ENCODE measurements at places on chromosomes 3 and 15.

- no peak for DNase-seq
Measured at GRCh38 chr3:100155128-100155527, 40.8 kb upstream of the FILIP1L start.

DNA sequence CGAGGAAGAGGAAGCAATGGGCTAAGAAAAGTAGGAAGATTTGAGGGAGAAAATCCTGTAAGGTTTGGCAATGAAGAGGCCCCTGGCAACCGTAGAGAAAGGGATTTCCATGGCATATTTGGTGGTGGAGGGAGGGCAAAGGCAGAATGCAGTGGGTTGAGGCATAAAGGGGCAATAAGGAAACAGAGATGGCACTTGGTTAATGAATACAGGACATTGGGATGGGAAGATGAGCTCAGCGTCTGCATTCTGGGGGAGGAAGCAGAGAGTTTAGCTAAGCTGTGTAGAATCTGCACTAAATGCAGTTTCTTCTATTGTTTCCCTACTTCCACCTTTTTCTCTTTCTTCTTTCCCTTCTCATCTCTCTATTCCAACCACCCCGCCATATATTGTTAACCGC is 83.6 kb downstream of the LRTM1 start:
- no peak for DNase-seq

- no peak for DNase-seq
Measured at GRCh38 chr15:29162411-29162810, 107.2 kb downstream of the NSMCE3 start.

DNA sequence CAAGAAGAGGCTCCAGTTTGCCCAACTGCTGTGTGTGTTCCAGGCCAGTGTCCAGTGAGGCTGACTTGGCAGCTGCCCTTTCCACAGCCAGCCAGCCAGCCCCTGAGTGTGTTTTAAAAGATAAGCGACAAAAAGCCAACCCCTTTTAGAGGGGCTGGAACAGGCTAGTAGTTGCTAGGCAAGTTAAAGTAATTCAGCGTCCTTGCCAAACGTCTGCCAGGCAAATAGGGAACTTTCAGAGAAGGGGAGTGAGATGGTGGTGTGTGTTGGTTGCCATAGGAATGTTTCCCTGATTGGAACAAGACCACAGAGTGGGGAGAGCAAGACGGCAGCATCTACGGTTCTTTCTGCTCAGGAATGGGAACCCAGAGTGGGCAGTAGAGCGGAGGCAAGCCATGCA is 86.3 kb downstream of the TMEM108 start:
- no peak for DNase-seq

DNA sequence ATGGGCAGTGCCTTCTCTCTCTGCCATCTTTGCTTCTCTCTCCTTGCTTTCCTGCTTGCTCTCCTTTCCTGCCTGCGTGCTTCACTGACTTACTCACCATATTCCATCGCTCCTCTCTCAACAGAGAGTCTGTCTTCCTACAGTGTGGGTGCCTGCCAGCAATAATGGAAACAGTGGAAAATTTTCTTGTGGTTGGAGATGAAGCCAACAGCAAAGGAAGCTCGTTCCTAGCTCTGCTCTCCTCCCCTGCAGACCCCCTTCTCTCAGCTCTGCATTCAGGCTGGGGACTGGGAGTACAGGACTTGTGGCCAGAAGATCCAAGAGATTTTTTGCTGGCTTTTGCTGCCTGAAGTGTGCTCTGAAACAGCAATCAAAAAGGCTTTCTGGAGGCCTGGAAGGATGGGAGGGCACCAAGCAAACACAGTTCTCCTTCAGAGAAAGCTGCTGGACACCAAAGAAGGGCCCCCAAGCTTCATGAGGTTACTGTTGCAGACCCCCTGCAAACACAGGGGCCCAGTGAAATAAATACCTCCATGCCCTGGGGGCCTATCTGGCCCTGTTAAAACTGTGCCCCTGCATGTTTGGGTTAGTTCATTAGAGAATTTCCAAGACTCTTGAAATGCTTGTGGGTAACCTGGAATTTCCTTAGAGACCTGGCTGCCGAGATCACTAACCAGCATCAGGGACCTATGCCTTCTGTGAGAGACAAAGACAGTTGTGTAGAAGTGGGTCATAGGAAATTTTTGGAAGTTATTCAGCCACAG is 149.9 kb upstream of the RASGRP1 start:
- no peak for DNase-seq

Data from stimulated activated CD4-positive, alpha-beta T cell treated with anti-CD3 and anti-CD28 coated beads, Interleukin-12 subunit alpha, Interleukin-12 subunit beta, amount 100 ng/mL, for 24 hours (primary cell).